ENCODE measurements at places on chromosomes 13 and 19.
A peak's percentile ranks its signal among the peaks of the same experiment; 100 is the strongest.

DNA sequence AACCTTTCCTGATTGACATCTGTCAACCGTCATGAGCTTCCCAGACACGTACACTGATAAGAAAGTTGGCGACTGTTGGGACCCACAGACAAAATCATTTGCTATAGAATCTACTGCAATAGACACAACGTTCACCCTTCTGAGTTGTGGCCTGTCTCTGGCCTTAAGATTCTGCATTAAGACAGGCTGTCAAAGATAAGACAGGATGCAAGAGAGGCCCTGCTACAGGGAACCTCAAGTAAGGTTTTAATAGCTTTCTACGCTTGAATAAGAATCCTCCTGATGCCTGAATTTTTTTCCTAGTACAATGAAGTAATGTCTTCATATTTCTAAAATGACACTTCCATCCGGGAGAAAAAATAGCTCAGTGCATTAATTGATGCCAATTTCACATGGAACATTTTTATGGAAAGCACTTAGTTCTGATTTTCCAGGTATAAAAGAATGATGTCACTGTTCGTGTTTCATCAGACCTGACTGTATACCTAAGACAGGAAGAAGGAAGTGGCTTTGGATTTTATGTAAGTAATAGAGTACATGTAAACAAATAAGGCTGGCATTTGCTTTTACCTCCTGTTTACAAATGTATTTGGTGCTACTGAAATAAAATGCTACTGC is 275.2 kb upstream of the GPC6 start:
- no peak for DNase-seq

DNA sequence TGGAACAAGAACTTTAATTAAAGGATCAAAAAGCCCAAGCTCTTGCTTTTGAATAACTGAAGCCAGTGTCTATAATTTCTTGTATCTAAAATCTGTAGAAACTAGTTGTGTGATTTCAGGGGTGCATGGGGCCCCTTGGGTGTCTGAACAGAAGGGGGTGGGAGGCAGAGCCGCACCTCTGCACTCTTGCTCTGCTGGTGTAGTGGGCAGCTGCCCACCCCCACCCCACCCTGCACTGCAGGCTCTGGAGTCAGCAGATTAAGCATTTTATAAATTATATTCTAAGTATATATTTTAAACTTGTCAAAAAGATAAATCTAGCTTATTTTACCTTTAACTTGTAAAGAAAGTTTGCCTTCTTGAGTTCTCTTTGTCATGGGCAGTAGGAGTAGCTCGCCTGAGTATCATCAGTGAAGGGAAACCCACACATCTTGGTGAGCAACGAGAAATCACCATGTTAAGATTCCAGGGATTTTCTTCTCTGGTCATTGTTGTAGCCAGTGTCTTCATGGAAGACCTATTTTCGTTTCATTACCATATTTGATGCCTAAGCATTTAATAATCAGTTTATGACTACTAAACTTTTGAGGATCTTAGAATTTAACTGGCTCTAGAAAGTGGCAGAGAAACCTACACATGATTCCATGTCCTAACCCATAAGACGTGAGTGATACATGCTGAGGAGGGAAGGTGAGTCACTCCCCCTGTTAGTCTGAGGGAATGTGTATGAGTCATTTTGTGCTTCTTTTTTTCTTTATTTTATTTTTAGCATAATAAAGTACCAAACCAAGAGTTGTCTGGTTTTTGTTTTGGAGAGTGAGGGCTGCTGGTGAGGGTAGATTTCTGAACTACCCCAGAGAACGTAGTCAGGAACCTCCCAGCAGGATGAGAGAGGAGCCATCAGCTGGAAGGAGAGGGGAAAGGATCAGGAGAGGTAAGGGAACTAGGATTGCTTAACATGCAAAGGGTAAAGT is 7.7 kb downstream of the UBE2L5 start:
- no peak for DNase-seq

GRCh38 chr19:29715701-29716581 is 880 bp upstream of the C19orf12 start:
- DNase-seq: no peak

- peak; percentile 90 for DNase-seq
Measured at GRCh38 chr19:52690369-52691214, 44.3 kb downstream of the ZNF611 start.

- no peak for DNase-seq
Measured at GRCh38 chr19:47723581-47723940, 10.3 kb downstream of the EHD2 start.

- DNase-seq: no peak
Measured at GRCh38 chr13:33111414-33112110, 95.3 kb downstream of the KL start.

DNA sequence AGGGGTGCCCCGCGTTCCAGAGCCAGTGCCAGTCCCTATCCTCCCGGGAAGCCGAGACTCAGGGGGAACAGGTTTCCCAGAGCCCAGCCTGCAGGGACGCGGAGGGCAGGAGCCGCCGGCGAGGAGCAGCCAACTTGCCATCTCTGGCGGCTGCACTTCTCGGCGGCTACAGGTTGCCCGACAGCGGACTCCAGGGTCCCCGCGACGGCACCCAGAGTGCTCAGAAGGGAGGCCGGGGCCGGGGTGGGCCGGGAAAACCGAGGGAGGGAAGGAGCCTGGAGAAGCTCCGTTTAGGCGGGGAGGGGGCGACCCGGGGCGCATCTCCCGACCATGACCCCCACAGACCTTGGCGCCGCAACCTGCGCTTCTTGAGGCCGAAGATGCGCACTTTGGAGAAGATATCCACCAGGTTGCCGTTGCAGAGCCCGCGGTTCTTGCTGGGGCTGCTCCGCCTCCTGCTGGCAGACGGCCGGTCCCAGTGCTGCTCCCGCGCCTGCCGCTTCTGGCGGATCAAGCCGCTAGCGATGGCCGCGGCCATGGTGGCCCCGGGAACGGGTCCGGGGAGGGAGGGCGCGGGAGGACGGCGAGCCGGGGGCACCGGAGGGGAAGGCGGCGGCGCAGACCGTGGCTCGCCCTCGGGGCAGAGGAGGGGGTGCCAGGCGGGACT is 463.8 kb downstream of the ITGBL1 start:
- DNase-seq: no peak

- DNase-seq: no peak
Measured at GRCh38 chr19:2308114-2308556, at the start of gene LINGO3. TSS of gene LINGO3 (minus strand) at chr19:2308154. CDS start at chr19:2291776, 16,378 bp downstream.

DNA sequence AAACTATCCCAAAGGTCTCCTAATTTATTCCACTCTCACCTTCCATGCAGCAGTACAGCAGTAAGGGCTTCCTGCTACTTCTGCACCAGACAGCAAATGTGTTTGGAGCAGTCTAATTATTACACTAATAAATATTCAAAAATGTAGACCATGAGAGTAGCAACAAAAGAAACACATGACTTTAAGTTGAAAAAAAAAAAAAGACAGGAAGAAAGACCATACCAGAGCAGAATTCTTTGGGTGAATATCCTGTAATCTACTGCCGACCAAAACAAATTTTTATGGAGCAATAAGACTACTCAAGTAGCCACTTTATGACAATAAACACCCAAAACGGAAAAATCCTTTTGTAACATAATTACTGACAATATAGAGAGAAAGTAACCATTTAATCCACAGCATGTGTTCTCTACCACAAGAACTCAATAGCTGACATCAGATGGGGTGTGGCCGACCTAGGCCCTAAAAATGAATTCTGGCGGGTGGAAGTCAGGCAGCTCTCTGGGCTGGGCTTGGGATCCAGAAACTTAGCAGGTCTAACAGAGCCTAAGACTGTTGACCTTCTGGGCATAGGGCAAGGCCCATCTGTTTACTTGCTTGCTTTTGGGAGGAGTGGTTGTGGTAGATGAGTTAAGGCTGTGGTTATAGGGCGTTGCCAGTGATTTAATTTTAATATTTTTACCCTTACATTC is 4.6 kb downstream of the KLF12 start:
- DNase-seq: no peak

DNA sequence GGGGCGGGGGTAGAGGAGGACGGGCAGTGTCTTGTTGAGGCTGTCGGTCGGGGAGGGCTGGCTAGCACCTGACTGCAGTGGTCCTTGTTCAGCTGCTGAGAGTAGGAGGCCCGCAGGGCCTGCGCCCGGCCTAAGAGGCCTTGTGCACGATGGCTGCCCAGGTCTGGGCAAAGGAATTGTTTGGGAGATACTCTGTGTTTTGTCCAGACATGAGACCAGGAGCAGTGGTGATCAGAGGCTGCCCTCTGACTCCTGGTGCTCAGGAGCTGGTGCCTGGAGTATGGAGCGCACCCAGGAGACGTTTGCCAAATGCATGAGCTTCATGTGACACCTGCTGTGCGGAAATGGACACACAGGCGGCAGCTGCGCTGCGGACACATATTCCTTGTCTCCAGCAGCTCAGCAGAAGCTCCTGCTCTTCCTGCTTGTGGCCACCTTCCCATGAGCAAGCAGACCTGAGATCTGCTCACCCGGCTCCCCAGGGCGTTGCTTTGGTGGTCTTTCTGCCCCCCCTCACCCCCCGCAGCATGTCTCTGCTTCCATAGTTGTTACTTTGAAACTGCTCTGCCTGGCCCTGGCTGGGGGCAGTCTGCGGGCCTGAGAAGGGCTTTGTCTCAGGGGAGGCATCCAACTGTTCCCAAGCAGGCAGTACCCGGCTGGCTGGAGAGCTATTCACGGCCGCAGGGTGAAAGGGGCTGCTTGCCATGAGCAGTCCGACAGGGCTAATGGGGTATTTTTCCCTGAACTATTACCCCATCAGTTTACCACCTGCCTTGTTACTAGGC is 163.9 kb downstream of the TEX29 start:
- no peak for DNase-seq

GRCh38 chr19:36528921-36529518 is 949 bp upstream of the ZNF260 start:
- DNase-seq: no peak

GRCh38 chr13:104065328-104065727 is 999.1 kb upstream of the SLC10A2 start:
- DNase-seq: no peak

GRCh38 chr13:29182216-29182615 is 362.1 kb downstream of the MTUS2 start:
- DNase-seq: no peak

DNA sequence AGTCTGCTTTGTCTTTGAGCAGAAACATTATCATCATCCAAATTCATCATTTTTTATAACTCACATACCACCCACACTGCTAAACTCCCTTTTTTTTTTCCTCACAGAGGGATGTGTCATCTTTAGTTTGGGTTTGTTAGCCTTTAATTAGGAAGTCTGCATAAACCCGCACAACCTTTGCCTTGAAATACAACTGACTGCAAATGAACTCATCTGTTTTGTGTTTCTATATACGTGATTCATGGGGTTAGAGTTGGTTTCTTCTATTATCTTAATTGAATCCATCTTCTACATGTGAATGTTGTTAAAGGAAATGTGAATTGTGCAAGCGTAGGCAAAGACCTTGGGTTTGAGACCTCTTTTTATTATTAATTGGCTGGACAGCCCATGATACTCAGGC is 102.7 kb downstream of the SLAIN1 start:
- DNase-seq: no peak

DNA sequence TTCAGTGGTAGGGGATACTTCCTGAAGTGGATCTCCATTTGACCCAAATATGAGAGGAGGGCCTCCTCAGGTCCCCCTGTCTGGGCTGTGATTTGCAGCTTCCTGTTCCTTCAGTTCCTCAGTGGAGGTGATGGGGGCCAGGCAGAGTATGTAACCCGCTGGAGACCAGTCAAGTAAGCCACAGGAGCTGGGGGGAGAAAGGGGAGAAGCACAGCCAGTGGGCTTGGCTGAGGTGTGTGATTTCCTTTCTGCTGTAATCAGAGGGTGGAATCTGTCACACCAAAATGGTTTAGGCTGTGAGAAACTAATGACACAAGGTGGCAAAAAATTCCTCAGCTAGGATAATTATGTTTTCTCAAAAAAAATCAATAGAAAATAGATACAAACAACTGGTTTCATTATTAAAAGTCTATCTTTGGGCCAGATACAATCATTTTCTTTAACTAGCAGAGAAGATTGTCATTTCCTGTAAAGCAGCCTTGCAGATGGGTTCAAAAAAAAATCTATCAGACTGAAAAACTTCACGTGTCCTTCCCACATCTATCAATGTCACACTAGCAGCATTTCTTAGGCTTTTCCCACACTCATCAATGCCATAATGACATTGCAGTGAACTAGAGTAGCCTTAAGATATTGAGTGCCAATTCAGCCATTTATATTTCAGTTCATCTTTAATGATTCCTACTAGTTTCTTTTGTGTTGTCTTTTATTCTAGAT is 1660.3 kb downstream of the EFNB2 start:
- DNase-seq: no peak

DNA sequence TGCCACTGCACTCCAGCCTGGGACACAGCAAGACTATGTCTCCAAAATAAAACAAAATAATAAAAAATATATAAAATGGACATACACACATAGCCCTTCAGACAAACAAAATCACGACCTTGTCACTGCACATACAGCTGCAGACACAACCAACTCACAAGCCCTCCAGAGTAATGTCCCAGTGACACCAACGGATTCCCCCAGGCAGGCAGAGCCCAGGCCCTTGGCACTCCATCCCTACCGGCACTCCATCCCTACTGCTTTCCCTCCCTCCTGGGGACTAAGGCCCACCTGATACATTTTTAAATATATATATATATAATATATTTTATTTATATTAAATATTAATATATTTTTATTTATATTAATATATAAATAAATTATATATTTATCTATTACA is 18.5 kb downstream of the ZNF101 start:
- no peak for DNase-seq

- DNase-seq: no peak
Measured at GRCh38 chr13:43397111-43397510, 373.7 kb downstream of the DNAJC15 start.

DNA sequence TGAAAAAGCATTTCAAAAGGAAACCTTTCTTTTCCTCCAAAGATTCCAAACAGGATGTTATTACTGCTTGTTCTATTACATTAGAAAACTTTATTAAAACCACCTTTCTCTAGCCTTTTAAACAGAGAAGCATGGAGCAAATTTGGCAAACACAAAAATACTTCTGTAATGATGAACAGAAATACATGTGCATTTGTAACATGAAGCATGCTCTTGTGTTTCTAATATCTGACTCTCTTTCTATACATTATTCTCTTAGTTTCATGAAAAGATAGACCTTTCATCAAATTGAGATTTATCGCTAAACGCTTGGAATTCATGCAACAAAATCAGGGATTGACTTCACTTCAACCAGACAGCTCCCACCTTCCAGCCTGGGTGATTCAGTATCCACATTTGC is 152.8 kb upstream of the IRS2 start:
- no peak for DNase-seq

DNA sequence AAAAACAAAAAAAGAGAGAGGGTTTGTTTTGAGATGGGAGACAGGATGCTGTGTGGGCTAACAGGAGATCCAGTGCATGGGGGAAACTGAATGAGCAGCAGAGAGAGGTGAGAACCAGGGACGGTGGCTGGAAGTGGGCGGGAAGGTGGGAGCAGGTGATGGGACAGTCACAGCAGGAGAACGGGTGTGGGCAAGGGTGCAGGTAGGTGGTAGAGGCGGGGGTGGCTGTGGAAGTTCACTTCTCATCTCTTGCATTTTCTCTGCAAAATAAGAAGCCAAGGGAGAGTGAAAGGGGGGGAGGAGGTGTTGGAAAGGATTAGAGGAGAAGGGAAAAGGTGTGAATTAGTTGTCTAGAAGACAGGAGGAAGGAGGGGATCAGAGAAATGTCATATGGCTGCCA is 21.9 kb downstream of the FBXO17 start:
- no peak for DNase-seq

Data from stimulated activated CD4-positive, alpha-beta T cell treated with anti-CD3 and anti-CD28 coated beads, Interleukin-4, amount 100 ng/mL, for 48 hours (primary cell).